ENCODE measurements at places on chromosomes 2 and 18.

- DNase-seq, result no peak
These were observed 11.9 kb downstream of the TEX51 start for GRCh38 chr2:126910637-126911036.

DNA sequence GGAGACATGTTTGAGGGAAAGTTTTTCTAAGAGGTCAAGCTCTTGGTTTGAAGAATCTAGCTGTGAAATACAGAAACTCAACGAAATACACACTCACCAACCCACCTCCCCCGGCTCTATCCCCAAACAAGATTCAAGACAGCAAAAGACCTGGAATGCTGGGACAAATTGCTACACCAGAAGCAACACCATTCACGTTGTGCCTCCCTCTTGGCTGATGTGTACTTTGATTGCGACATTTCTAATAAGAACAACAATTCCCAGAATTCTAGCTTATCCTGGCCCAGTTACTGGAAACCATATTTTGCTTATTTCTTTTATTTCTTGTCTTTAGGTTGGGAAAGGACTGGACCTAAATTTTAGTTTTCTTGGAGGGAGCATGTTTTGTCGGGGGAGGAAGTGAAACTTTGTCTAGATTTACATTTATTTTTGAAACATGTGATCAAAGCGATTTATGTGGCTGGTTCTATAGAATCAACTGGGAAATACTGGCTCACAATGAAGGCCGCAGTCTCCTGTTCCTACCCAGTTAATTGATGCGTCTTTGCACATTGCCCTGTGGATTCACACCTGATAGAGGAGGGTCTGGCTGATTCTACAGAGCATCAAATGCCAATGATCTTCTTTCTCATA, 29.6 kb upstream of the LPIN1 start:
- DNase-seq, result no peak

- no peak for DNase-seq
These were observed 158.5 kb upstream of the REV1 start for GRCh38 chr2:99648178-99648844.

DNA sequence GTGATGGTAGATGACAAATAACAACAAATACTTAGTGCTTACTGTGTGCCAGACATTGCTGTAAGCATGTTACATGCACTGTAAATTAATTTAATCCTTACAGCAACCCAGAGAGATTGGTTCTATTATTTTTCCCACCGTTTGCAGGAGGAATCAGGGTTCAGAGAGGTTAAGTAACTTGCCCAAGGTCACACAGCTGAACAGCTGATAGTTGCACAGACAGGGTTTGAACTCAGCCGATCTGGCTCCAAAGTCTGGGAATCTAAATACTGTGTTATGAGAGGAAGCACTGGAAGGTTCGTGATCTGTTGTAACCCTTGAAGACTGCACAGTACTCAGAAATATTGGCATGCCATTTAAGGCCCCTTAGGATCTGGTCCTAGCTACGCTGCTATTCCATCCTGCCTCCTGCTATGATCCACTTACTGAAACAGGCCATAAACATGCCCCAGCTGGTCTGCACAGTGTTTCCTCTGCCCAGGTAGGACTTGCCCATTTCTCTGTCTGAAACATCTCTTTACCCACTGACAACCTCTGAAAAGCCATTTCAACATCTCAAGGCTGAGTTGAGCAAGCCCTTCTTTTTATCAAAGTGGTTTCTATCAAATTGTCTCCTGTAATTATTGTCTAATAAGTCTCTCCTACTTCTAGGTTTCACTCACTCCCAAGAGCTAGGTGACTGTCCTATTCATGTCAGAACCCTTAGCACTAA, 40.4 kb upstream of the MRPL33 start:
- no peak for DNase-seq

DNA sequence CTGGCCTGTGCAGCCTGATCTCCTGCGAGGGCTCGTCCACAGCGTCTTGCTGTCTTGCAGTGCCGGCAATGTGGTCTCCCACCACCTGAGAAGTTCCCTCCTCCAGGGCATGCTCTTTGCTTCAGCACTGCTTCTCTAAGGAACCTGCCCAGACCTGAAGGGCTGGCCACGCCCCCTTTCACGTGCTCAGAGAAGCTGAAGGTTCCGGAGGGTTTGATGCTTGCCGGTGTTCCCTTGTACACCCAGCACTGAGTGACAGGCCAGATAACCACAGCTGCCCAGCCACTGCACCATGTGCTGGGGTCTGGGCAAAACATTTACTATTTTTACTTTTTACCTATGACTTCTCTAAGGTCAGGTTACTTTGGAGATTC, 1.7 kb upstream of the POLR2D start:
- peak; percentile 88 for DNase-seq
